Esophagus muscularis mucosa (tissue), 4 donors: ENCODE measurements at places on chromosomes 3 and 15.

DNA sequence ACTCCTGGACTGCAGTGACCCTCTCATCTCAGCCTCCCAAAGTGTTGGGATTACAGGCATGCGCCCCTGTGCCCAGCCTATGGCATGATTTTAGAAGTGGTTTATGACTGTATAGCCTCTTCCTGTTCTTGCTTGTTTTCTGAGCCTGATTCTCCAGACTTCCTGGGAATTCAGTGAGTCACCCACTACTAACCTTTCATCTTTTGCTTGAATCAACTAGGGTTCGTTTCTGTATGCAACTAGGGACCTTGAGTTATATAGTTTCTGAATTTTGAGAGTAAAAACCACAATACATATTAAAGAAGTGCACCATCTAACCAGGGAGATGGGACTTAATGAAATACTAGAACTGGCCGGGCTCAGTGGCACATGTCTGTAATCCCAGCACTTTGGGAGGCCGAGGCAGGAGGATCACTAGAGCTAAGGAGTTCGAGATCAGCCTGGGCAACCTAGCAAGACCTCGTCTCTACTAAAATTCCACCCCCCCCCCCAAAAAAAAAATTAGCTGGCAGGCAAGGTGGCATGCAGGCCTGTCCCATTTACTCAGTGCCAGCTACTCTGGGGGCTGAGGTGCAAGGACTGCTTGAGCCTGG lies 76.0 kb downstream of the ZNF609 start:
- no peak for DNase-seq

- no peak for DNase-seq
These were observed 201.1 kb downstream of the ADAMTS17 start for GRCh38 chr15:100140527-100141308.

GRCh38 chr3:18372786-18373405 lies 52.2 kb downstream of the SATB1 start:
- no peak for DNase-seq

DNA sequence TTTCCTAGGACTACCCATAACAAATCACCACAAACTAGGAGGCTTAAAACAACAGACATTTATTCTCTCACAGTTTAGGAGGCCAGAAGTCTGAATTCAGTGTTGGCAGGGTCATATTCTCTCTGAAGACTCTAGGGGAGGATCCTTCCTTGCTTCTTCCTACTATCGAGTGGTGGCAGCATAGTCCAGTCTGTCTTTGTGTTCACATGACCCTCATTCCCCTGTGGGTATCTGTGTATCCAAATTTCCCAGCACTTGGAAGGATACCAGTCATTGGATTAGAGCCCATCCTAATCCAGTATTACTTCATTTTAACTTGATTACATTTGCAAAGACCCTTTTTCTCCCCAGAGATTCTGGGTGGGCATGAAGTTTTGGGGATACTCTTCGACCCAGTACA lies 63.8 kb downstream of the GMPS start:
- no peak for DNase-seq

- DNase-seq: no peak
These were observed 9.9 kb downstream of the CCR5 start for GRCh38 chr3:46380471-46381221.

GRCh38 chr3:151387432-151387831 lies 2.9 kb upstream of the P2RY12 start:
- DNase-seq: no peak

GRCh38 chr3:38575279-38575843 lies 74.1 kb downstream of the SCN5A start:
- DNase-seq: peak; percentile 78
